Karpas-422 (cell line): ENCODE measurements at places on chromosomes 4 and X. TPM values are rescaled to one million over a fixed set of nuclear protein-coding genes. Genes with fewer than 3 reads are reported as not detected.

DNA sequence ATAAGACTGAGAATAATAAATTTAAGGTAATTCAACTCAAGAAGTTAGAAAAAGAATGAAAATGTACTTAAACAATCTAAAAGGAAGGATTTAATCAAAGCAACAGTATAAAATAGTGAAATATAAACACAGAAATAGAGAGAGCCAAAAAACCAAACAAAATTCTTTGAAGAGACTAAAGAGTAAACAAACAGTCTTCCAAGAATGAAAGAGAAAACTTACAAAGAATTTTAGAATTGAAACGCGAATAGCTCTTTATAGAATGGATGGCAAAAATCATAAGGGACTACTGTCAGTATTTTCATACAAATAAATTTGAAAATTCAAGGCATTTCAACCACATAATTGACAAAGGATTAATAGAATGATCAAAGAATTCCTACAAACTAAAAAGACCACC lies 41.7 kb downstream of the VEGFC start:
- no peak for DNase-seq

GRCh38 chr4:150817804-150818528 lies 197.1 kb downstream of the LRBA start:
- DNase-seq: no peak

- no peak for DNase-seq
Measured at GRCh38 chrX:130702867-130703707, 199.9 kb downstream of the ENOX2 start.

- DNase-seq: no peak
Measured at GRCh38 chrX:17792826-17793225, 55.5 kb downstream of the SCML1 start.

Gene CD40LG
- not detected in 2 replicates for total RNA-seq
